ENCODE measurements at places on chromosomes 4 and X.

DNA sequence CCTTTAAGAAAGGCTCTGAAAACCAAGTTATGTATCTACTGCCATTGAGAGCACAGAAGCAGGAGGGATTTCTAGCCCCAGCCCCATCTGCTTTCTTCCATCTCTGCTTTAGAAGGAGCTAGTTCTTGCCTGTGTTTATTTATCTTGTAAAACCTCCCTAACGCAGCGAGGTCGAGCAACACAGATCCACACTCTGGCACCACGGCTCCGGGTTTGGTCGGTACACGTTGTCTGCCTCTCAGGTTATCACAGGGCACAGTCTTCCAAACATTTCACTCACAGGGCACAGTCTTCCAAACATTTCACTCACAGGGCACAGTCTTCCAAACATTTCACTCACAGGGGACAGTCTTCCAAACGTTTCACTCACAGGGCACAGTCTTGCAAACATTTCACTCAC is 69.7 kb upstream of the TLR3 start:
- no peak for DNase-seq

DNA sequence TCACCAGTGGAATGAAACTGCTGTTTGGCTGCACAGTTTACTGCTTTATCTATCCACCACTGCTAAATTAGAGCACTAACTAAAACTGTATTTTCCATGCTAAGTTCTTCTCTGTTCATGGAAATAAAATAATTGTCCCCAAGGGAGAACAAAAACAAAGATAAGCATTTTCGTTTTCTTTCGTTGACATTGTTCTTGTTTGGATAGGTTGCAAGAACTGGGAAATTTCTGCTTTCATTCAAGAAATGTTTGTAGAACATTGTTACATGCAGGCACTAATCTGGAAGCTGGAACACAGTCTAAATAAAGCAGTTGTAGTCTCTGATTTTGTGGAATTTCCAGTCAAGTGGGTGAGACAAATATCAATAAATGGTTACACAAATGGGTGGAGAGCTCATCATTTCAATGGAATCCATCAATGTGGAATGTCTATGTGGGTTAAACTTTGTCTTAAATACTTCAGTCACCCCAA is 5.8 kb upstream of the CXCL8 start:
- no peak for DNase-seq

GRCh38 chr4:69910016-69910782 is 20.7 kb upstream of the CSN1S1 start:
- no peak for DNase-seq

DNA sequence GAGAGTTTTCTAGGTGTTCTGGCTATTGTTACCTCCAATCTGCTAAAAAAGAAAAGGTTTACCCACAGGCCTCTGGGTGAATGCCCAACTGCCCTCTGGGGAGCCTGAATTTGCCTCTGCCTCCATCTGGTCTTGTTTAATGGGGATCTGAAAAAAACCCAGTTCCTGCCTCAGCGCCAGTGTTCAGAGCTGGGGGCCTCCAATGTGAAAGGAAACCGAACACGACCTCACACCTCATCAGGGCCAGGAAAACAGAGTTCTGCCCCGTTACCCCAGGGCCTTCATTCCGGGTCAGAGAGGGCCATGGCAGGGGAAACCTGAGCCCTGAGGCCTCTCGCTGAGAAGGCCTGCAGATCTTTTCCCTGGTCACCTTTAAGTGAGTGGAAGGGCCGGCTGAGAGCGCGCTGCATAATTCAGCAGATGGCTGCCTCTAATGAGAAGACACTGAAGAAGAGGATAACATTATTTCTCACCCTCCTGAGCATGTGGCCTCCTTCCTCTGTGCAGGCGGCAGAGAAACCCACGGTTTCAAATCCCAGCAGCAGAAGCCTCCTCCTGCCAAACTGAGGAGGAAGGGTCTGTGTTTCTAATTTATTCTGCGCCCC is 6.8 kb downstream of the SEPTIN6 start:
- no peak for DNase-seq

Measured in thoracic aorta (tissue), 2 donors.